ENCODE measurements at places on chromosomes 16 and 17.

GRCh38 chr16:31519759-31520431 lies 7.8 kb upstream of the AHSP start:
- no peak for DNase-seq

DNA sequence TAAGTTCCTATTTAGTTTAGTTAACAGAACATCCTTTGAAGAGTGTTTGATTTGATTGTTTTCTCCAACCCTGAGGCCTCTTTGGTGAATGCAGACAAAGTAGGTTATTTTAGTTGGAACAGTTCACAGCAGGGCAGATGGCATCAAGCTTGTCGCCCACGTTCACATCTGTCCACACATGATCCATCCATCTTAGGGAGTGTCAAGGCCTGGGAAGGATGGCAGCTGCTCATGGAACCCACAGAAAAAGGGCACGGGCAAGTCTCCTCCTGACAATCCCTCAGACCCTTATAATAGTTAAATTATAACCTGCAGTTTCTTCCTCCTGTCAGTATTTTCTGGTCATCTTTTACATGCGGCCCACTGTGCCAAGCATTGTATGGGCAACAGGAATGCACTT lies 60.2 kb downstream of the KNOP1 start:
- no peak for DNase-seq

DNA sequence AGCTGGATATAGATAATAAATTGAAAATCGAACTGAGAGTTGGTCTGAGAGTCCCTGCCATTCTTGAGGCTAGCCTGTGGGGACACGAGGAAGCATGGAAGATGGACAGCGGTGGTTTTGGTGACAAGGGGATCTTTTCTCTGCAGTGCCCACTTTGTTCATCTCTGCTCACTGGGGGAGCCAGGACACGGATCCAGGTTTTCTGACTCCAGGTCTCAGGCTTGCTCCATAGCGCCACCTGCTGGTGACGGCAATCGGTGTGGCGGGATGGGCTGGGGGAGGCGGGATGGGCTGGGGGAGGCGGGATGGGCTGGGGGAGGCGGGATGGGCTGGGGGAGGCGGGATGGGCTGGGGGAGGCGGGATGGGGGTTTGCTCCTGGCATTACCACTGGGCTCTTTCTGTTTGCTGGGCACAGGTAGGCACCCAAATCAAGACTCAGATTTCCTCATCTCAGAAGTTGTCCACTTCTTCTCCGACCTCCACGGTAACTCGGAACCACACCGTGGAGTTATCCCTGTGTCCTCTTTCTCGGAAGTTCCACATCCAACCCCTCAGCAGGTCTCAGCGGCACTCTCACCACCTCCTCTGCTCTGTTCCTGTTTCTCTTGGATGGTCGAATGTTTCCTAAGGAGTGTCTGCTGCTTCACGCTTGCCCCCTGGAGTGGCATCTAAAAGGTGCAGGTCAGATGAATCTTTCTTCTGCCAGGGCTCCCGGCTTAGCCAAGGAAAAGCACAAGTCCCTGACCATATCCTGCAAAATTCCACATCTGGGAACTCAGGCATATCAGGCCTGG lies 142.4 kb downstream of the CYLD start:
- no peak for DNase-seq

- DNase-seq = no peak
Observed at GRCh38 chr16:73746554-73746953, 550.1 kb upstream of the PSMD7 start.

GRCh38 chr17:28127196-28127595 lies 84.7 kb downstream of the NLK start:
- no peak for DNase-seq

DNA sequence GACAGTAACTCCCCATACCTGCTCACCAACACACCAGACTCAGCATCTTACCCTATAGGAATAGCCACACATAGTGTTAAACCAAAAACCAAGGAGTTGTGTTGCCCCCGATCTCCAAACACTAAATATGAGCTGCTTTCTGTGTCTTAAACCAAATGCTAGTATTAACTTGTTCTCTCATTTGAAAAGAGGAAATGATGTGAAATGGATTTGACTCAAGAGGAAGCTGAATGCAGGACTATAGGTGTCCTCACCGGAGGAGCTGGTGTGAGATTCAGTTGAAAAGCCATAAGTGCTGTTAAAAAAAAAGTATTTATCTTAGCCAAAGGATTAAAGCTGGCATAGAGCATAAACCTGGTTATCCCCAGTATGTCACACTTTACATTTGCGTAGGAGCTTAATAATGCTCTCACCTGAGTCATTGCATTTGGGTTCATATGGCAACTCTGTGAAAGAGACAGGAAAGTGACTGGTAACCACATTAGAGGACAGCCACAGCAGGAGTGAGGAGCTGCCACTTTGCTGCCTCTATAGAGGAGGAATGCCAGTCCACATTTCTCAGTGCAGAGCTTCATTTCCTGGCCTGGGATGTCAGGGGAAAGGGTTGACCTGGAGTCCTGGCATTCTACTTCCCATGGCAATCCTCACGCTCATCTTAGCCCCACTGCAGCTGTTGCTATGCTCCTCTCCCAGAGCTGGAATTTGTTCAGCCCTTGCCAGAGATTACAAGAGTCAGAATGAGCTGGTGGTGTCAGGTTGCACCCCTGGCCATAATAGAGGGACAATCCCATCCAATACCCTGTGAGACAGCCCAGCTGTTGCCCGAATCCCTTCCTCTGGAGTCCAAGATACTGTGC lies 143.3 kb upstream of the ANKFN1 start:
- no peak for DNase-seq

DNA sequence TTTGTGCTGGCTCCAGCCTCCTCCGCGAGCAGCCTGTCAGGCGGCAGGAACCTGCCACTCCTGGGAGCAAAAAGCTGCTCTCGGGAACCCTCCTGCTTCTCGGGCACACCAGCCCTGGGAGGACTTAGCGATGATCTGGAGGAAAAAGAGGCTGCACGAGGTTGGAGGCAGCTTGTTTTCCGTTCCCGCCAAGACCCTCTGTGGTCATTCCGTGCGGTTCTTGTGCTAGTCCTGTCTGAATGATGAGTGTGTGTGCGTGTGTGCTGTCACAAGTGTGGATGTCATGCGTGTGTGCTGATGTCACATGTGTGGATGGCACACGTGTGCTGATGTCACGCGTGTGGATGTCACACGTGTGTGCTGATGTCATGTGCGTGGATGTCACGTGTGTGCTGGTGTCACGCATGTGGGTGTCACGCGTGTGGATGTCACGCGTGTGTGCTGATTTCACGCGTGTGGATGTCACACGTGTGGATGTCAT lies 150.0 kb downstream of the NPIPB11 start:
- DNase-seq = no peak

DNA sequence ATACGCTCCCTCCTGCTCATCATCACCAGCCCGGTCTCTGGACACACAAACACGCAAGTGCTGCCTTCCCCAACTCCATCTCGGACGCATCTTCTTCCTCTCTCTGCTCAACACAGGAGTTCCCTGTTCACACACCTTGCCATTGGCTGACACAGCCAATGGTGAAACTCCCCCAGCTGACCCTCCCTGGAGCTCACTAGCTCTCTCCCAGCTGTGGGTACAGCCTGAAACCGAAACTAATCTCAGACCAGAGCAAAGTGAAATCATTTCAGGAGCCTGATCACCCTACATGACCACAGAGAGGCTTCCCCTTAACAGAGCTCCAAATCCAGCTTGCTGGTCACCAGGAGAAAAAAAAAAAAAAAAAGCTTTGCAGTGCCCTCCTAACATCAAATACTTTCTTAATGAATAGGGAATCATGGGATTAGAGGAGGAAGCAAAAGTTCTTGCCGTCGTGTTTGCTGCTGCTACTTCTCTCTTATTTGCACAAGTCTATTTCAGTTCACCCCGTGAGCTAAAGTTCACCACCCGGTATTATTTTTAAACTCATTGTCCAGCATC lies 8.3 kb downstream of the CUEDC1 start:
- DNase-seq = peak; percentile 81

DNA sequence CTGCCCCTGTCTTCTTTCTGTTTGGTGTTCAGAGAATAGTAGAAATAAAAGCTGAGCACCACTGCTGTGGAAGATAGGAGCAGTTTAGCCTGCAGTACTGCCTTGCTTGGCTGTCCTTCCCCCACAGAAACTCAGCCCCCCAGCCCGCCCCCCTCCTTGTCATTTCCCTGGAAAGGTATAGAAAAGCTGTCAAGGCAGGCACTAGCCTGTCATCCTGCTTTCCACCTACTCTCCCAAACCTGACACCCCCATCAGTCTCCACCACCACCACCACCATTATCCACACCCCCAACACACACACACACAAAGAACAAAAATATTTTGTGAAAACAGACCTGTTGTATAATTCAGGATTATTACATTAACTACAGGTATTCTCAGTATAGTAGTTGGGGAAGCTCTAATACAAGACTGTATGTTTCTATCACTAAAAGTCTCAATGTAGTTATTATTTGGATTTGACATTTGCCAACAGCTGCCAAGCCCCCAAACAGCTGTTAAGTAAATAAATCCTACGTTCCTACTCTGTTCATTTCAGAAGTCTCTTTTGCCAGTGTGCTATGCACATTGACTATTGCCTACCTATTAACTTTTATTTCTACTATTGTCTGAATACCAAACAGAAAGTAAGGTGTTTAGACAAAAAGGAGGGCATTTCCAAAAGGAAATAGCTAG lies 128.8 kb downstream of the CYB561 start:
- no peak for DNase-seq

DNA sequence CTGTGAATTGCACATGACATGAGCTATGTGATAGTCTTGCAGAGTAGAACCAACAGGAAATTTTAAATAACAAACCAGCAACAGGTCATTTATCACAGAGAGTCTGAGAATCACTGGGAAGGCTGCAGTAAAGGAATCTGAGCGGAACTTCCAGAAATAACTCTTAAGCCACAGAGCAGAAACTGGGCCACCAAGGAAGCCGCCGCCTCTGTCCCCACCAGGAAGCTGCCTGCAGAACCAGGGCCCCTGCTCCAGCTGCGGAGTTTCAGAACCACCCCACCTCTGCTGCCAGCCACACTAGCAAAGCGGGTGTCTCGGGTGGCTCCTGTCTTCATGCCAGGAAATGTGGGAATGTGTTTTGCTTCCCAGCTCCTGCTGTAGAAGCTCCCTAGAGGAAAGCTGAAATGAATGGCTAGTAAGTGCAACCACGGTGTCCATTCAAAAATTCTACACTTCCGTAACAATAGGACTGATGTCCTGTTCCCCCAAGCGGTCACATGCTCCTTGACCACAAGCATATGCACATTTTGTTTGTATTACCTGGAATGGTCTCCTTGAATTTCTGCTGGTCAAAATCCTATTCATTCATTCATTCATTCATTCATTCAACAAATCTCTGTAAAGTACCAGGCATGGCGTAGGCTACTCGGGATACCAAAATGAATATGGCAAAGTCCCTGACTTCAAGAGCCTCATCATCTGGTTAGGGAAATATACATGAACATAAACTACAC lies 7.7 kb upstream of the ITPRIPL2 start:
- no peak for DNase-seq

GRCh38 chr16:13348416-13348815 lies 447.0 kb downstream of the SHISA9 start:
- no peak for DNase-seq

DNA sequence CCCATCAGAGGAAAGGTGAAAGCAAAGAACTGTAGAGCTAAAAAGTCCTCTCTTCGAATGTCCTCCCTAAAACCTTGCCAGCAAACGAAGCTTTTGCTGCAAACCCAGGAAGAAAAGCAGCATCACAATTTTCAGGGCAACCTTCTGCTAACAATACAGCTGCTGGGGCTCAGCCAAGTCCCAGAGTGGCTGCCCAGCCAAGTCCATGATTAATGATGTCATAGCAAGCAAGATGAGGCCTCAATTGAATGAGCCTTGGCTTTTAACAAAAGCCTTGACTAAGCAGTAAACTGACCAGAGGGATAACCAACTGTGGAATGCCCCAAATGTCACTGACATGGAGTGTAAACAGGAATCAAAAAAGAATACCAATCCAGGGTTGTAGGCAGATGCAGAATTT lies 342.7 kb downstream of the PMP22 start:
- DNase-seq = no peak

DNA sequence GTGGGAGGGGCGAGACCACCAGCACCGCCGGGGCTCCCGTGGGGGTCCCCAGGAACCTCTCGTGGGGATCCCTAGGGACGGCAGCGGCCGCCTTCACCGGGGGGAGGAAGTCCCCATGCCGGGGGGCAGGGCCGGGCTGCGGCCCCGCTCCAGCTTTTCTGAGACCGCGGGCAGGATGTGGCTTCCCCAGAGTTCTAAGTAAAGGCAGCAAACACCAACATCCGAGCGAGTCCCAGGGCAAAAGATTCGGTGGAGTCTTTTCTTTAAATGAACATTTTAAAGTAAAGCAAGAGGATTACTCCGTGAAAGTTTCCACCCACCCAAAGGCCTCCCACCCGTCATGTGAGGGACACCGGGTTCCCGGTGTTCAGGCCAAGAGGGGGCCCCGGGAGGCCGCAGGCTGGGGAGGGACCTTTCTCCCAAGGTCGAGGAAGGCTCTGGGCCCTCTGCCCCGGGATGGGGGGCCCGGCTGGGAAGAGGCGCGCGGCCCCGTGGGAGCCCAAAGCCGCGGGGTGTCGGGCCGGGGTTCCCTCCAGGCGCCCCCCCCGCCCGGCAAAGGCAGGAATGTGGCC lies 137.2 kb upstream of the RPH3AL start:
- peak; percentile 45 for DNase-seq

GRCh38 chr16:64659866-64660265 lies 462.0 kb downstream of the CDH11 start:
- DNase-seq = no peak

- peak; percentile 54 for DNase-seq
Observed at GRCh38 chr17:40219594-40220338, 662 bp downstream of the WIPF2 start.

DNA sequence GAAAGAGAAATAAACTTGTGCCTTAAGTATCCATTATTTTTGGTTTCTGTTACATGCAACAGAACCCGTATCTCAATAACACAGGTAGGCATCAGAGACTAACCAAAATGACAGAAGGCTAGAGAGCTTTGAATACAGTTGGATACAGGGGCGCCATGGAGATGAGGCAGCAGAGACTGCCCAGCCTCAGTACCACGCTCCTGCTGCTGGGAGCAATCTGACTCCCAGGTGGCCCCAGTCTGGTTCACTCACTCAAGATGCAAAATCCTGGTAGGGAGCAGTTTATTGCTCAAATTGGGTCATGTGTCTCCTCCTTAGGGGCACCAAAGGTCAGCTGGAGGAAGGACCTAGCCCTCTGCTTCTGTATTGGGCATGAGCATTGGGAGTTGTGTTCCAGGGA lies 218.9 kb downstream of the USP22 start:
- no peak for DNase-seq

GRCh38 chr16:380762-381011 lies 1.1 kb downstream of the PGAP6 start:
- DNase-seq = no peak

All from astrocyte of the spinal cord (primary cell).